NCI-H226 (cell line): ENCODE measurements at places on chromosomes 5 and 9.

DNA sequence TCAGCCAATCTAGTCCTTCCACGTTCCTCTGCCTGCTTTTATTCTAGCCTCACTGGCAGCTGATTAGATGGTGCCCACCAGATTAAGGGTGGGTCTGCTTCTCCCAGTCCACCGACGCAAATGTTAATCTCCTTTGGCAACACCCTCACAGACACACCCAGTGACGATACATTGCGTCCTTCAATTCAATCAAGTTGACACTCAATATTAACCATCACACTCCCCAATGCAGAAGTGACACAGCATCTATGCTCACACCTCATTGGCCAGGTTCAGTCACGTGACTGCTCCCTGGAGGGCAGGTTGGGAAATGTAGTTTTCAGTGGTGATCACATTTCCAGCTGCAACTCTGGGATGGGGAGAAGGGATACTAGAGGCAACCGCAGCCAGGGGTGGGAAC lies 13.0 kb downstream of the SUSD3 start:
- peak; percentile 22 for DNase-seq

GRCh38 chr5:131381777-131382176 lies 117.9 kb downstream of the CDC42SE2 start:
- no peak for DNase-seq

DNA sequence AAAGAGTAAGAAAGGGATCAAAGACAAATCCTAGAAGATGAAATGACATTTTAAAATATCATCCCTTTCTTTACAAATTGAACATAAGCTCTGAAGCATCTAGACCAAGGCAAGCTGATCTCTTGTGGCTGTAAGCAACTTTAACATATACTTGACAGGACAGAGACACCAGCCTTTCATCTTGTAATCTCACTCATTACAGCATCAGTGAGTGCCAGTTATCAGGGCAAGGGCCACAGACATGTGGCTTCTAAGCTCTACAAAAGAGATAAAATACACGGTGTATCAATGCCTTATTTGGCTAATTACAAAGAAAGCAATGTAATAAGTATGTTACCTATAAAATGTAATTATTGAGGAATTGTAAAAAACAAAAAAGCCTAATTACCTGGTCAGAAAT lies 95.0 kb downstream of the DROSHA start:
- no peak for DNase-seq

DNA sequence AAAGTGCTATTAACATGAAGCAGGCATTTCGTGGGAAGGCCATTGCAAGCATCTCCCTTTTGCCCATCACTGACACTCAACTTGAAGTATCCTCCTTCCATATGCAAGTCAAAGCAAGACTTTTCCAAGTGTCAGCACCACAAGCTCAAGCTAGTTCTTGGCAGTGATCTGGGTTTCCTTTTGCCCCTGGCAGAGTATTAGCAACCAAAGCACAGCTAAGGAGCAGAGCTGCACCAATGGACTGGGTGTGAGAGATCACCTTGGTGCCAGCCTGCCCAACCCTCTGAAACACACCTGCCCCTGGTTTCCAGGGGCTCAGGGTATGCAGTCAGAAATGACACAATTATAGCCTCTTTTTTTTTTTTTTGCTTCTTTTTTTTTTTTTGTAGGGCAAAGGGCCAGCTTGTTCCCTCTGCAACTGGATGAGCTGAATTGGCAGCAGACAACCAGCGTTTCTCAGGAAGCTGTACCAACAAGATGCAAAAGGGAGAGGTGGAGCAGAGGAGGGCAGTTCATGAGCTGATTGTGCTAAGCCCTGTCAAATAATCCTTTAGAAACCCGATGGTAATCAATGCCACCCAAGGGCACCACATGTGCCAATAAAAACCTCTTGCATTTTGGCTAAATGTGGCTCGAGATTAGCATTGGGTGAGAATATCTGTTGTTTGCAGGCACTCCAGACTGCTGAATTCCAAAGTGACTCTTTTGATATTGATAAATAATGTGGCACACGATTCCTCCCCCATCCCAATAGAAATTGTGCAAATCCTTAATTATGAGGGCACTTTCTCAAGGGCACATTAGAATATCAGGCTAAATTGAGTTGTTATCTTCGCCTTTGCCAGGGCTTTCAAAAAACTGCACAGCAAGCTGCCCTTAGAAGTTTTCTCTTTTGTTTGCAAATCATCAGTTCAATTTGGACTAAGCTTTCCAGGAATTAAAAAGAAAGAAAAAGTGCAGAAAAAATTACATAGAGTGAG lies 192.4 kb downstream of the GAS1 start:
- no peak for DNase-seq

DNA sequence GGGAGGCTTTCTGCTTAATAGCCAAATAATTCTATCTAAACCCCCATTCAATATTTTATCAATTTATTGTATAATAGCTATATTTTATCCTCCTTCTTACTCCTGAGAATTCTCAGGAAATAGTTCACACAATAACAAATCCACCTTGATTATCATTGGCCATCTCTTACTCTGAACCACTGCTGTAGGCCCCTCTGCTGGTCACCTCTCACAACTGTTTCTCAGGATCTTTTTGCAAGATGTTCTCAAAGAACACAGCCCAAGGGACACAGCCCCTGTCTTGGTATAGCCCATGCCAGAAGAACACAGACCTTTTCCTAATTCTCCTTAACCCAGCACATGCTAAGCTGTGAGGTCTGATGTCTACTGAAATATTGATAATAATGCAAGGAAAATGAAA lies 74.9 kb upstream of the HTR4 start:
- no peak for DNase-seq

- no peak for DNase-seq
Measured at GRCh38 chr9:135213566-135213965, 126.1 kb downstream of the OLFM1 start.

DNA sequence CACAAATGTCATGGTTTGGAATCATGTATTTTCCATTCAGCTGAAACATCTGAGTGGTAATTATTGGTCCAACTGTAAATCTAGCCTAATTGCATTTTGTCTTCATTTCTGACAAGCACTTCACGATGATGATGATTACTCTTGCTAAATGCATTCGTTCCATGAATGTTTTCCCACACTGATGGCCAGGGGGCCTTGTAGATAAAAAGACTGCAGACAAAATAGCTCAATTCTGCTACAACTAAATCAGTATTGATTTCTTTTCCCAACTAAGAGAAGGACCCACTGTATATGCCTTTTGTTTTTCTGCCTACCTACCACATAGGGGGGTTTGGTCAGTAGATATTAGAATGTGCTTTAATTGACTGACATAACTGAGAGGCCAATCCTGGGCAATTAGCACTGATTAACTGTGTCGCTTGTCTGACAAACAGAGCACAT lies 1351.3 kb upstream of the NUDT12 start:
- no peak for DNase-seq

DNA sequence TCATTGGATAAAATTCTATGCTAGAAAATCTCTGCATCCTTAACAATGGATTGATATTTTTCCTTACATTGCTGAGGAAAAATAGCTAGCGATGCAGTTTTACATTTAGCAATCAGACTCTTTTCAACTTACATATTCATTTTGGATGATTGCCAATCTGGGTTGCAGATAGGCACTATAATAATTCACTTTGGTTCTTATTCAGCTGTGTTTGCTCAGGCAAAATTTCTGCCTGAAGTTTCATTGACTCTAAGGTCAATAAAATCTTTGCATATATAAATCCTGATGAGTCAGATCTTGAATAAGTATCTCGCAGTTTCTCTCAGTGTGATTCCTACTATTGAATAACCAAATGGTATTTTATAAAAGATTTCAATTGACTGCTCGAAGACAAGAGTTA lies 1105.8 kb downstream of the CDH18 start:
- DNase-seq, result no peak

- DNase-seq, result no peak
Measured at GRCh38 chr5:158937381-158937952, 162.2 kb downstream of the EBF1 start.

DNA sequence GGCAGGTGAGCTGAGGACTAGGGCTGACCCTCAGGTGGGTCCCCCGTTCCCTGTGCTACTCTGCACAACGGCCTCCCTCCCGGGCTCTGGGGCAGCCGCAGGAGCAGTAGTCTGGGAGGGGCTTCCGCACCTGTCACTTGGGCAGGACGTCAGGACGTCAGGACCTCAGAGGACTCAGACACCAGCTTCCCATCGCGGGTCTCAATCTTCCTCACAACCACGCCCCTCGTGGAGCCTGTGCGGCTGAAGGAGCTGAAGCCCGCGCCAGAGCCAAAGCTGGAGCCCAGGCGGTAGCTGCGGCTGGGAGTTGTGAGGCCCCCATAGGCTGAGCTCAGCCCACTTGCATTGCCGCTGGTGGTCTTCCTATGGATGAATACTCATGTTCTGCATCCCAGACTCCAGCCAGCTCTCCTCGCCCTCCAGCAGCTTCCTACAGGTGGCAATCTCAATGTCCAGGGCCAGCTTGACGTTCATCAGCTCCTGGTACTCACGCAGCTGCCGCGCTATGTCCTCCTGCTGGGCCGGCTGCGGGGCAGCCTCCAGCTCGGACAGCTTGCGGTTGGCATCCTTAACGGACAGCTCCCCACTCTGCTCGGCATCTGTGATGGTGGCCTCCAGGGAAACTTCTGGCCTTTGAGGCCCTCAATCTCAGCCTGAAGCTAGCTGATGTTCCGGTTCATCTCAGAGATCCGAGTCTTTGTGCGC lies 381.4 kb upstream of the RGMB start:
- no peak for DNase-seq

DNA sequence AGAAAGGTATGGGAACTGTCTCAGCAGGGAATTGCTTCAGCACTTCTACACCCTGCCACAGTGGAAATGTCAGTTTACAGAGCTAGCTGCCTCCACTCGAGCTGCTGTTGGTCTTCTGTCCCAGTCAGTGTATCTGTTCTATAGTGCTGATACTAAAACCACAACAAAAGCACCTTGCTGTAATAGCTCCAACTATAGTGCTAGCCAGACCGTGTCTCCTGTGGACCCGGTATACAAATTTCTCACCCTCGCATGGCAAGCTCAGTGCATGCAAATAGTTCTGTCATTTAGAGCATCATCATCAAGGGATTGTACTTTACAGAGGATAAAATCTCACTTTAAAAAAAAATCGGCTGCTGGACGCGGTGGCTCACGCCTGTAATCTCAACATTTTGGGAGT lies 51.5 kb upstream of the IQGAP2 start:
- no peak for DNase-seq

DNA sequence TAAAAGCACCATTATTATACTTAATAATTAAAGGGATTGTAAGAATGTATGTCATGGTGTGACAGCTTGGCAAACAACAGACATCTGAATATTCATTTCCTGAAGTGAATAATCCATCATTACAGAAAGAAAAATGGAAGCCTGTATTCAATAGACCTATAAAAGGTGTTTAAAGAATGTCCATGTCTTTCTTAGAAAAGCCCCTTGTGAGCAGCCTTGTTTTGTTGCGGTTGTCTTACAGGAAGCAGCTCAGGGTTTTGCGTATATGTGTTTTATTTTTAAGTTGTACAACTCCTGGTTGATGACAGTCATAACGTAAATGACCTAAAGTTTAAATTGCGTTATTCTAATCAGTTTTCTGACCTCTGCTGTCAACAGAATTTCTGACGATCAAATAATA lies 53.8 kb downstream of the CAST start:
- no peak for DNase-seq

GRCh38 chr9:109880276-109881169 lies 100.5 kb downstream of the PALM2AKAP2 start:
- peak; percentile 16 for DNase-seq

- DNase-seq, result no peak
Measured at GRCh38 chr9:114688379-114688778, 6.4 kb upstream of the TEX48 start.

GRCh38 chr5:72245951-72246532 lies 74.0 kb downstream of the MRPS27 start:
- no peak for DNase-seq

DNA sequence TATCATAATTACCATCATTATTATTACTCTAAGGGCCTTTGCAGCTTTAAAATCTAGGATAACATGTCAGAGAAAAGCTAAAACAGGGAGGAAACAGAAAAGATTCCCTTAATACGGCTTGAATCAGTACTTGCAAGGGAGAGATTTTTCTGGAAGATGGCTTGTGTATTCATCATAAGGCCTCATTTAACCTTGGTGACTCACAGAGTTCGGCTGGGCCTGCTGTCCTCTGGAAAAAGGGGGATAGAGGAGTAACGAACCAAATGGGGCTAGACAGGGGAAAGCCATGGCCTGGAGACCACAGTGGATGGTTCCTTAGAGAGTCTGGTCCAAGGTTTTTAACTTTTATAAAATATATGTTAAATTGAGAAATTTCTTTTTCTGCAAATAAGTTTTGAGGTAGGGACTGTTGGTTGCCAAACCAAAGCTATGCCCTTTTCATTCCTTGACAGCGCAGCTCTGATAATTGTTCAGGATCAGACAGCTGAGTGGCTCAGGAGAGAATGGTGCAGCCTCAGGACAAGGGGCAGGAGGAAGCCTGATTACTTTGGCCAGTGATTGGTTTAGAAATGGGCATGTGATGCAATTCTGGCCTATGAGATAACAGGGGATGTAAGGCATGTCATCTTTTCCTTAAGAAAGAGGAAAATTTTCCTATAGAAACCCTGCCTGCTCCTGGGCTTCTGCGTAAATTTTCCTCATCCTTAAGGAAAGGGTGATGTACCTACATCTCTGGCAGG lies 25.6 kb upstream of the GSN start:
- no peak for DNase-seq

DNA sequence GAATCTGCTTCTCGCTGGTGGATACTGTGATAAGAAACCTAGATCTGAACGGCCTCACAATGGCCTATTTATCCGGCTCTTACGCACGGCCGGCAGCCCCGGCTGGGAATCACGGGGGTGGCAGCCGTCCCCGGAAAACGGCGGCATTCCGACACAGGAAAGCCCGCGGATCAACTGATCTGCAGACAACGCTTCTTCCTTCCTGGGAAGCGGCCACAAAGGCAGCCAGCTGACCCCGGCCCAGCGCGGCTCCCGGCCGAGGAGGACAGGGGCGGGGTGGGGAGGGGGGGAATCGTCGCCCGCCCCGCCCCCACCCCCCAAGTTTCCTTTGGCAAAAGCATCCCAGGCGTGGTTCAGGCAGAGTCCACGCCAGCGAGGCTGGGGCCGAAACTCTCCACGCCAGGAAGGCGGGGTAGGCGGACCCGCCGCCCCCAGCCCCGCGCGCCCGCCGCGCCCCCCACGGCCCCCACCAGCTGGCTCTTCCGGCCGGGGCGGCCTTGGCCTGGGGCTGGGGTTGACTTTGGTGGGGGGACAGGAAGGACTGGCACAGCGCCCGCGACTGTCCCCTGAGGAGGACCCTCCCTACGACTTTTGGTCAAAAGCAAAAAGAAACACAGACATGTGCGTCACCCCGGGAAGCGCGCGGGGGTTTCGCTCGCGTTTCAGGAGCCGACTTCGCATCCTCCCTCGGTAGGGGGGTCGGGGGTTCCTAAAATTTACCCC lies 247.7 kb upstream of the ANKRD55 start:
- DNase-seq, result no peak

DNA sequence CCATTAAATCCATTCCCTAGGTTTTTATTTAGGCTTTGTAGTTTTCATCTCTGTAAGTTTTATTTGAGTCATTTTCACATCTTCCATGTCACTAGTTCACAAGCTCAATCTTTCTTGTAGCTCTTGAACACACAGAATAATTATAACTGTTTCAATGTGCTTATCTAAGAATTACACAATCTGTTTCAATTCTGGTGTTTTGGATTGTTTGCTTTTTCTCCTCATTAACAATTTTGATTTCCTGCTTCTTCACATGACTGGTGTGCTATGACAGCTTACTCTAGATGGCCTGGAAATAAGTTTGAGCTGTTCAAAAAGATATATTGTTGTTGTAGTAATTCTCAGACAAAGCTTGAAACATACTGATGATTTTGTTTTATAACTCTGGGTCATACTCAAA lies 1974.1 kb upstream of the NUDT12 start:
- no peak for DNase-seq
